Activated CD4-positive, alpha-beta T cell treated with anti-CD3 and anti-CD28 coated beads, Interleukin-2, amount 50 U/mL, for 48 hours (primary cell): ENCODE measurements at places on chromosomes 3 and 15.

DNA sequence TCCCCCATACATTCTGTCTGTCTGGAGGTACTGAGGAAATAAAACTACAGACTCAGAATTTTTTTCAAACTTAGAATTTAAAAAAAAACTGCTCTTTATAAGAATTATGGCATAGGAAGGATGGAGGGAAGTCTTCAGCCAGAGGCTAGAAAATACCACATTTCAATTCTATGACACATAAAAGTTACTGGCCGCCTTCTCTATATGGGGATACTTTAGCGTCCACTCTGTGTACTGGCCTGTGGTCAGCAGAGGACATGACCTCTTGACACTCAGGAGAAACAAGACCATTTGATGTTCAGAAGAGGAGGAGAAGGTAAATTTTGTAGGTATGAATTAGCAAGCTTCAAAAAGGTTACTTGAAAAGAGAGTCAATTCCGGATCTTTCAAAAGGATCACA, 417.4 kb downstream of the MFSD1 start:
- no peak for DNase-seq

DNA sequence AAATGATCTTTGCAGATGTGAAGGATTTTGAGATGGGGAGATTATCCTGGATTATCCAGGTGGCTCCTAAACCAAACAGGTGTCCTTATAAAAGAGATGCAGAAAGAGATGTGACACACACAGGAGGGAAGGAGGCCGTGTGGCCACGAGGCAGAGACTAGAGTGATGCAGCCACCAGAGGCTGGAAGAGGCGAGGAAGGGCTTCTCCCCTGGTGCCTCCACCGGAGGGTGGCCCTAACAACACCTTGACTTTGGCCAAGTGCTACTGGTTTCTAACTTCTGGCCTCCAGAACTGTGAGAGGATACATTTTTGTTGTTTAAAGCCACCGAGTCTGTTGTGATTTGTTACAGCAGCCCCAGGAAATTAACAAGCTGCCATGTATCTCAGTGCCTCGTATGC, 127.1 kb downstream of the ASB7 start:
- DNase-seq: no peak

GRCh38 chr3:179450901-179451264, 387 bp downstream of the GNB4 start:
- DNase-seq: no peak

DNA sequence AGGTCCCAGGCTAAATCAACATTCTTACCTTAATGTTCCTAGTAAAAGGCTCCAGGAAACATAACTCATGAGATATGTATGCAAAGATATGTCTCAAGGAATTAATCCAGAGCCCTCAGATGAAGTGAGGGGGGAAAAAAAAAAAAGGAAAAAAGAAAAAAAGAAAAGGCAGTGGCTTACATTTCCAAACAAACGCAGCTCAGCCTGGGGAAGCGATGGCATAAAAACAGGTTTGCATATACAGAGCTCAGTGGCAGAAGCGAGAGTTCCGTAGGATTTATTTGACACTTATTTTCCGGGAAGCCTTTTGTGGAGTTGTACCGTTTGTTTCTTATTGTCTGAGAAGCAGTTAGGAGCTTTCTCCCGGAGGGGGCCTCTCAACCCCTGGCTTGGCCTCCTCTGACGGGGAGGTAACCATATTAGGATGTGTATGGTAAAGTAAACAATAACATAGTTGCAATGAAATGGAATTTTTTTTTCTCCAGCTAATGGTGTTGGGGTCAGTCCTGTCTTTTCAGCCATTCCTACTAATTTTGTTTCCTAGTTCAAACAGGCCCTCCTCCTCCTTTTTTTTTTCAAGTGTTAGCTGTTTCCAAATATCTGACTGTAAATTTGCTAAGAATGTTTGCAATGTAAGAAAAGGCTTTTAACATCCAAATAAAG, 338.6 kb downstream of the FOXP1 start:
- DNase-seq: no peak
